ENCODE measurements at places on chromosomes 2 and 18.

- no peak for DNase-seq
Measured at GRCh38 chr2:241062389-241063092, 39.5 kb downstream of the MTERF4 start.

DNA sequence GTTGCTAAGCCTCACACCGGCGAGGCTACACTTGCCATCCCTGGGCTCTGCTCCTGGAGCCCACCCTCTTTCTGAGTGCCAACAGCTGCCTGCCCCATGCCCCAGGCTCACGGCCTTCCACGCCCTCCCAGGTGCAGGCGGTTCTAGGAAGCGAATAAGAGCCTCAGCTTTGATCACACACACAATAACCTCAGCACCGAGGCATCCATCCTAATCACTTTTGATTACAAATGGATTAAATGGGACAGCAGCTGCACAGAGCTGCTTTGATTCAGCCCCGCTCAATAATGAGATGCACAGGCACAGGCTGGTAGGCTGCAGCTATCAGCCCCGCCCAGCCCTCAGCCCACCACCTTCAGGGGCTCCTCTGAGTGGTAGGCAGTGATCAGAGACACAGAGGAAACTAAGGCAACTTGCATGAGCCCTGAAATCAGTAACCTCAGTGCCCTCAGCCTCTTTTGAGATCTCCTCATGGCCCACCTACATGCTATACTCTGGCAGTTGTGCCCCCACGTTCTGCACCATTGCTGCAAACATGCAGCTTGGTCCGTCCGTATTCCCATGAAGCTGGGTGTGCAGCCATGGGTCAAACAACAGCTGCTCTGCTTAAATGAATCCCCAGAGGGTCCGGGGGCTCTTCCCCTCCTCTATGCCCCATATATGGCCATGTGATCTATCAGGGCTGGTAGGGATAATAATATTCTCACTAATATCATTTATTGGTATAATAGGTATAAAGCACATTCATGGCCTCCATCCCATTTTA lies 171.4 kb downstream of the SETBP1 start:
- DNase-seq, result no peak

DNA sequence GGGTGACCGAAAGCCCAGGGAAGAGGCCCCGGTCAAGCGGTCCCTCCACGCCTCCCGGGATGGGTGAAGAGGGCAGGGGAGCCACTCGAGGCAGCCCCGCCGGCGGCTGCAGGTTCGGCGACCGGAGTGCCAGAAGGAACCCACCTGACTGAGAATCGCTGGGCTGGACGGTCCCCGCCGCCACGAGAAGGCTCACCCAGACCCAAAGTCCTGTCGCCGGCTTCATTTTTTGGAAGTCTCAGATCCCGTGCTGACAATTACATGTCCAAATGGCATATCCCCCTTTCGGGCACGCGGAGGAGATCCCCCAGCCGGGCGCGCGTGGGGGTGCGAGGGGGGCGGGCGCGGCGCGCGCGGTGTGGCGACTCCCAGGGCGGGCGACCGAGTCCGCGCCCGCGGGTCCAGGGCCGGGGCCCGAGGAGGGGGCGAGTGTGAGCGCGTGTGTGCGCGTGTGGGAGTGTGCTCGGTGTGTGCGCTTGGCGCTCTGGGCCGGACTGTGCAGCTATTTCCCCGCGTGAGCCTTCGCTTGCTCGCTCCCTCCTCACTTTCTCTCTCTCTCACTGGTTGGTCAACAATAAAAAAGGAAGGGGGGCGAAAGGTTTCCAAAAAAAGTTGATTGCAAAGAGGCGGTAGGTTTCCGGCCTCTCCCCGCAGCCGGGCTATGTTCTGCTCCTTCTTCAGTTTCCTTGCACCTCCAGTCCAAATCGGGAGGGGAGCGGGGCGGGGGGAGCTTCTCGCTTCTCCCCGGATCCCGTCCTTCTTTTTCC lies at the start of gene ERBB4:
TSS of gene ERBB4 (minus strand) at position 498 of the 767 bp plus-strand sequence. CDS start at position 226, 272 bp downstream.
- DNase-seq, result no peak

DNA sequence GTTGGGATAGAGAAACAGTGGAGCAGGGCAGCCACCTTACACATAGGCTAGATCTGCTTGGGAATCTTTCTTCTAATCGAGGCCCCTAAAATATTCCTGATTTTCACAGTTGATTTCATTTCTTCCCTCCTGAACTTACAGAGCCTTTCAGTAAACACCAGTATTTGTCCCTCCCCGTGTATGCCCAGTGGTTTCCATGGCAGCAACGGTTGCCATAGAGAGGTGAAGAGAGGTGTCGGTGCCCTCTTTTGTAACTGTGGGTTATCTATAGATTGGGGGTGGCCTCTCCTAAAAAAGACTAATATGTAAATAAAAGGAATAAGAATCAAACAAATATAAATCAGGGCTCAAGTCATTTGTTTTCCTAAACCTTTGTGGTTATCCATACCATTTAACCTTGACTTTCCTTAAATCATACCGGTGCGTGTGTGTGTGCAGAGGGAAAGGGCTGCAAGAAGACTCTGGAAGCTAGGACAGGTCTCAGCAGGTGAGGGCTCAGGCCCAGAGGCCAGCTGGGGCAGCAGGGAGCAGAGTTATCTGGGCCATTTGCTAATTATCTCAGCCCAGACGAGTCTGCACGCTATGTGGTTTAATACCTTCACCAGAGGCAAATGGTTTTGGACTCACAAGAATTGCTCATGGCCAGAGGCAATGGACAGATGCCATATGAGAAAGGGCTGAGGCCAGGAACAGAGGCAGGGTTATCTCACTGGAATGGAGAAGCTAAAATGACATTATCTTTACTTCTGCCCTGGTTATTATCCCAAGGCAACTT lies 35.5 kb downstream of the LIPG start:
- DNase-seq, result no peak

GRCh38 chr2:31239593-31240177 lies 5.7 kb downstream of the EHD3 start:
- DNase-seq, result no peak

GRCh38 chr2:71787476-71788185 lies 334.3 kb downstream of the DYSF start:
- no peak for DNase-seq

GRCh38 chr18:35122586-35123224 lies 81.5 kb downstream of the MAPRE2 start:
- DNase-seq, result no peak

GRCh38 chr18:23929362-23929930 lies 85.1 kb upstream of the TTC39C start:
- no peak for DNase-seq

- DNase-seq, result no peak
Measured at GRCh38 chr2:159169187-159169586, 117.3 kb downstream of the WDSUB1 start.

GRCh38 chr18:78901923-78902794 lies 77.5 kb upstream of the SALL3 start:
- no peak for DNase-seq

GRCh38 chr2:217327953-217328621 lies 468.2 kb upstream of the TNP1 start:
- no peak for DNase-seq

DNA sequence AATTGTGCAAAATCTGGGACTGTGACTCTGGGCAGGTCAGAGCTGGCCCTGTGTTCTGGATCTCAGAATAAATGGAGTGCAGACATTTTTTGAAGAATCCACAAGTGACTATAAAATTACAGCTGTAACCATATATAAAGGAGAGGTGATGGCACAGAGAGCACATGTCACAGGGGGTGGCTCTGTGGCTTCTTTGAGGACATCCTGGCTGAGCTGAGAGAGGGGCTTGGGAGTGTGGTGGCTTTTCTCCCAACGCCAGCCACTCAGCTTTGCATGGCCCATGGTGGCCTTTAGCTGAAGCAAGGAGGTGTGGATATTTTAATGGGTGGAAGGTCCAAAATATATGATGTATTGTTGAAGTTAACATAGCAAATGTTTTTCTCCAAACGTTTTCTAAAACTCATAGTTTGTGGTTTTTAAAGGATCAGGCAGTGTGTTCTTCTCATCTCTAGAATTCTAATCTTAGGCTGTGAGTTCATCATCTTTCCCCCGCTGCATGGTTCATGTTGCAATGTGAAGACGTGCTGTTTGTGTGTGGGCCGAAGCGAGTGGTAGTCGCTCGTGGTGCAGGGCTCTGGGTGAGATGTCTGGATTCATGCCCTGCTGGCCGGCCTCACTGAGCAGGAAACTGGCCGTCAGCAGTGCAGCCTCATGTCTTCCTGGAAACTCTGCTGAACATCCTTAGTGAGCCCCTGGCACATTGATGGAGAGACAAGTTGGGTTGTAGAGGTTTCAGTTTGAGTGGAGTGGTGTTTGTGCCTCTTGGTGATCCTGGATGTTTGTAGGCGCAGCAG lies 109.9 kb downstream of the ZNF236 start:
- DNase-seq, result no peak

DNA sequence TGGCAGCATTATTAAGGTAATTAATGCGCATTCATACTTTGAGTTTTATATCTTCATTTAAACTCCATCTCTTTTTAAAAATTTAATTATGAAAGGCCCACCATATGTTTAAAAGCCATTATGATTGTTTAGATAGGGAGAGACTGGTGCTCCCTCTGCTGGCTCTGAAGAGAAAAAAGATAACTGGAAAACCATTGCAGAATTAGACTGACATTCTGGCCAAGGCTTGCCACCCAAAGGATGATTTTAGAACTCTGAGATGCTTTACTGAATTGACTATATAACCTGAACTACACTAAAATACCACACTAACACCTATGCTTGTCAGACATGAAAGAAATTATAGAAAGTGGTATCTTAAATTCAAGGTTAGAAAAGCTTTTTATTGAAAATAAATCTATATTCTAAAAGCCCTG lies 127.6 kb upstream of the SPOPL start:
- DNase-seq, result no peak
